ENCODE measurements at places on chromosomes 6 and 20. TPM values are rescaled to one million over a fixed set of nuclear protein-coding genes. Genes with fewer than 3 reads are reported as not detected.

Gene HLA-DPA1
- 0.69 TPM for total RNA-seq

Gene SNX3
- 223 TPM for total RNA-seq

Gene PRR18
- 0.23 TPM for total RNA-seq

Gene BTN1A1
- 0.10 TPM for total RNA-seq

Gene TBPL1
- 39.7 TPM for total RNA-seq

Gene UBE2C
- 173 TPM for total RNA-seq

Gene KIF25
- 0.44 TPM for total RNA-seq

Gene FAM162B
- total RNA-seq, result not detected

Gene HEY2
- not detected for total RNA-seq

Gene LINC00237
- not detected for total RNA-seq

Gene LY6G6F
- total RNA-seq, result not detected

Gene TOMM6
- total RNA-seq, result 234 TPM

Gene SLC17A2
- not detected for total RNA-seq
